ENCODE measurements at places on chromosomes 7 and 10.

- DNase-seq: no peak
Observed at GRCh38 chr7:18191862-18192625, 164.4 kb upstream of the PRPS1L1 start.

DNA sequence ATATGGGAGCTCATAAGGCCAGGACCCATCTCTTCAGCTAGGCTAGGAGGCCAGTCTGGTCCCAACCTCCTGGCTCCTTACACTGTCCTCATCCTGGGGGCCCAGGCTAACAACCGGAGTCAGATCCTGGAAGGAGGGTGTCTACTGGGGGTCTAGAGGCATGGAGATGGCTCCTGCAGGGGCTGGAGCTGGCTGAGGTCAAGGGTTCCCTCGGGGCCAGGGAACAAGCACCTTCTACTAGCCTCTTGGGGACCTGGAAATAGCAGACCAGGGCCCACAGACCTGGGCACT, 37.2 kb downstream of the CLRN3 start:
- DNase-seq: no peak

DNA sequence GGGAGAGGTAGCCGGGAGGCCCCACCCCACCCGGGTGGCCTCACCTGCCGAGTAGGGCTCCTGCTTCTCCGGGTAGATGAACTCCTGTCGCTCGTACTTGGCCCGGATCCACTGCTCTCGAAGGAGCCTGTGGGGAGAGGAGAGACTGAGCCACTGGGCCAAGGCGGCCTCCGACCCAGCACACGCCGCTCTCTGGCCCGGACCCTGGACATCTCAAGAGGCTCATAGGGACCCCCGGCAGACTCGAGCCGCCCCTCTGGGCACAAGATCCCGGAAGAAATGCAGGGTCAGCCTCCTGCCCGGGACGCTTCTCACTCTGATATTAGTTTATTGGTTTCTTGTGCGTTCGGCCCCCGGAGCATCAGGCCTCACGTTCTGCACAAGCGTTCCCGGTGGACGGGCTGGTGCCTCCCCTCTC, 34.5 kb downstream of the ADAP1 start:
- DNase-seq: no peak

GRCh38 chr7:141115965-141116364, 42.1 kb downstream of the TMEM178B start:
- DNase-seq: no peak

- no peak for DNase-seq
Observed at GRCh38 chr10:6204341-6205191, 1.8 kb downstream of the PFKFB3 start.

GRCh38 chr10:28111712-28112111, 112.8 kb upstream of the ODAD2 start:
- DNase-seq: no peak

Data from kidney capillary endothelial cell (primary cell).